ENCODE measurements at places on chromosomes 16 and 17.

DNA sequence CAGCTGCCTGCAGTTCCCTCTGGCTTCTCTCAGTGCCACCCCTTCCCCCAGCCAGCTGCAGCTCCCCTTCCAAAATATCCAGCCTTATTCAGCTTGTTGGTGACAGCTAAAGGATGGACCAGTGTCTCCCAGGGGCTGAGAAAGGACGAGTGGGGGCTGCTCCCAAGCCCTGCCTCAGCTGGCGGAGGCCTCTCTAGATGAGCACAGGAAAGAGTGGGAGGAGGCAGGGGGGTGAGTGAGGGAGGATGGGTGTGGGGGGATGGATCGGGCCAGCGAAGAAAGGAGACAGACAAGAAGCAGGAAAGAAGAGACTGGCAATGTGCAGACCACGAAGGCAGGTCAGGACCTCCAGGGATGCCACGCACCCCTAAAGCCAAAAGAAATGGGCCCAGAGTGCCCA lies 17.5 kb downstream of the PIPOX start:
- DNase-seq: no peak

DNA sequence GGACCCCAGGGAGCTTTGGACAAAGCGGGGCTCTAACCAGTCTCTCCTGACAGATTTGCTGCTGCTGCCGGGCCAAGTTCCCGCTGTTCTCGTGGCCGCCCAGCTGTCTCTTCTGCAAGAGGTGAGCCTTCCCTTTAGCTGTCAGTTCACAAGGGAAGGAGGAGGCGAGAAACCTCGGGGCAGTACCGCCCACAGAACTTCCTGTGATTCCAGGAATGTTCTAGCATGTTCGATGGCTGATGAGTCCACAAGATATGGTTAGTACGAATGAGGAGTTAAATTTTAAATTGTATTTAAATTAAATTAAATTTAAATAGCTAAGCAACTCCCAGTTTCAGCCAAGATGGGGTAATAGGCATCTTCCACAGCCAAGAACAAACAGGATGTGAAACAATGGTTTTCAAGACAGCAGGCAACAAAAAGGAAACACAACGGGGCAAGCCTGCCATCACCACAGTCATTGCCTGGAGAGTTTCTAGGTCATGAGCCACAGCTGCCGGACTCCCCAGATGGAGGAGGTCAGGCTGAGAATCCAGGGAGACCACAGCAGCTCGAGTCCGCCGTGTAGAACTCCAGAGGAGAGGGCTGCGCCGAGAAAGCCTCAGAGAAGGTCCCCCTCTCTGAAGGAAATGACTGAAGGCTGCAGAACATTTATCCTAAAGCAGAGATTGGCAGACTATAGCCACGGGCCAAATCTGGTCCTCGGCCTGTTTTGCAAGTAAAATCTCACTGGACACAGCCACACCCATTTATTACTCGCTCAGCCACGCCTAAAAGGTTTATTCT lies 9.5 kb upstream of the TCF25 start:
- DNase-seq: no peak

DNA sequence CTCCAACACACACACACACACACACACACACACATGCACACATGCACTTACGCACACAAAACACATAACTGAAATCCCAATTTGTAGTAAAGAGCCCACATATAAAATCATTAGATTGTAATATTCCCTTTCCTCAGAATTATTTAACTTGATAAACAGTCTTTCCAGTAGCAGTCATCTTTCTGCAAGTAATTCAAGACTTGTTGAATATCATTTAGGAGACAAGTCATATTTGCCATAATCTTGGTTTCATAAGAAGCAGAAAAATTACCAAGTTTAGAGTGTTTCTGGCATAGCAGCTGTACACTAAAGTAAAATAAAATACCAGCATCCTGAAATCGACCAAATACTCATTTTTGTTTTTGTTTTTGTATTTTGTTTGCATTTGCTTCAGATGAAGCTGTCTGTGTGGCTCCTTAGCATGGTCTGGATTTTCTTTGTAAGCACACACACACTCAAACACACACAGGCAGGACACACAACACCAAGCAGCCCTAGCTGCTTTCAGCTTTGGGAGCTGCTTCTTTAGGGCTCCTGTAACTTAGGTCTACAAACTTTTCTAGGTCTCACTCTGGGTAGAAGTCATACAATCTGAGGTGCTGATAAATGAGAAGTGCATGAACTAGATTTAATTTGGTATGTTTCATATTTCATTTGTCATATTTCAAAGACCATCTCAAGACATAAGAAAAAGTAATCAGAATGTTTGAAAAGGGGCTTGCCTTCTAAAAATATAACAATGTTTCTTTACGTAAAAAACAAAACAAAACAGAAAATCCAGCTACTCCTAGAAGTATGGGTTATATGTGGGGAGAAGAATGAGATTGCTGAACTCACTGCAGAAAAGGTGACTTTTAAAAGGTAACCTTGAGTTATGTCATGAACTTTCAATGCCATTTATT lies 3.0 kb downstream of the SALL1 start:
- no peak for DNase-seq

DNA sequence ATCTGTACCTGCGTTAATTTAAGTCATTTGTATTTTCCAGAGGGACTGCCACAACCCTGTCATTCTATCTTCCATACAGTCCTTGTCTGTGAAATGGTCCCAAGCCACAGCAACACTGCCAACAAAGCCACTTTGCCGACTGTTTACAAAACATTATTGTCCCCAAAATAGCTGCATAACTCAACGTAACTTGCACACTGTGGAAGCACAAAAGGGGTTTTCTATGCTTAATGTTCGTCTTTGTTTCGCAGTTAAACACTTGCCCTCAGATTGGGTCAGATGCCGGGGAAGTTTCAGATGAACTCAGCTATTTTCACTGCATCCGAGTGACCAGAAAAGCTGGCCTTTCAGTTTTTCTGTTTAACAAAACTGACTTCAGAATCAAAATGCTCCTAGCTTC lies 4.6 kb downstream of the SEC14L5 start:
- DNase-seq: no peak

DNA sequence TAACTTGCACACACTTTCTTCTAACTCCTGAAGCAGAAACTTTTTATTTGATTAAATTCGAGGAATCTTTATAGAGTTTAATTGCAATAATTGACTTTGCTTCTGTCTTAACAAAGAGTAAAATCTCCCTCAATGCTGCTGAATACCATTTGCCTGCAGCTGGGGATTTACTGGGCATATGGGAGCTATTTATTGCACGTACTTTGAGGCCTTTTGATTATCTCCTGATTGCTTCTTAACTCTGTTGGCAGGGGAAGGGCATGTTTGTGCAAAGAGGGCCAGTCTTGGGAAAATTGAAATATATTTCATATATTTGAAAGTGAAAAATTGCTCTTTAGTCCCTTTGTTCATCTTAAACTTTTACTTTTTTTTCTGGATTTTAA lies 156.8 kb upstream of the CHMP6 start:
- no peak for DNase-seq

GRCh38 chr16:86854626-86855294 lies 276.4 kb downstream of the FOXL1 start:
- no peak for DNase-seq

GRCh38 chr17:17412326-17412725 lies 64.5 kb upstream of the MED9 start:
- DNase-seq: no peak

DNA sequence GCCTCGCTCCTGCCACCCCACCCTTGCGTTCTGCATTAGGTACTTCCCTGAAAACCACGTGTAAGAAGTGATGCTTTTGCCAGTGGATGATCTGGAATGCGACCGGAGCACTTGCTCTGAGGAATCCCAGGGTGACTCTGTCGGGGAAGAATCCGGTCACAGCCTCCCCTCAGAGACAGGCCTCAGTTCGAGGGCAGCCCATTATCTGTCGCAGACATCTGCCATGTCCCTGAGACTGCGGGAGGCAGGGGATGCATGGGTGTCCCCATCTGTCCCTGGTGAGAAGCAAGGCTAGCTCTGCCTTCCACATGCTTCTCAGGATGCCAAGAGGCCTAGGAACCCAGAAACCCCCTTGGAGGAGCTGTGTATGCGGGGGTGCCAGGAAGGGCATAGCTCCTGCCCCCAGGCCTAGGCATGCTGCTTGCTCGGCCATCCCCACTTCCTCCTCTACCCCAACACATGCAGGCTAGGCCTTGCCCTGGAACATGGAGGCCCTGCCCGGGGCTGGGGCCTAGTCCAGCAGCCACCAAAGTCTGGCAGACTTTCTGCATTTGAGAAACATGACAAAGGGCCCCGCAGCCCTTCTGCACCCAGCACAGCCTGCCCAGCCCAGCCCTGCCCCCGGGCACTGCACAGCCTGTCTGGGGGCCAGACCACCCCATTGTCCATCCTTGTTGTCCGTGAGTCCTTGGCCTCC lies 20.5 kb downstream of the MNT start:
- DNase-seq: no peak

GRCh38 chr17:62588109-62588508 lies 39.4 kb upstream of the MRC2 start:
- no peak for DNase-seq

DNA sequence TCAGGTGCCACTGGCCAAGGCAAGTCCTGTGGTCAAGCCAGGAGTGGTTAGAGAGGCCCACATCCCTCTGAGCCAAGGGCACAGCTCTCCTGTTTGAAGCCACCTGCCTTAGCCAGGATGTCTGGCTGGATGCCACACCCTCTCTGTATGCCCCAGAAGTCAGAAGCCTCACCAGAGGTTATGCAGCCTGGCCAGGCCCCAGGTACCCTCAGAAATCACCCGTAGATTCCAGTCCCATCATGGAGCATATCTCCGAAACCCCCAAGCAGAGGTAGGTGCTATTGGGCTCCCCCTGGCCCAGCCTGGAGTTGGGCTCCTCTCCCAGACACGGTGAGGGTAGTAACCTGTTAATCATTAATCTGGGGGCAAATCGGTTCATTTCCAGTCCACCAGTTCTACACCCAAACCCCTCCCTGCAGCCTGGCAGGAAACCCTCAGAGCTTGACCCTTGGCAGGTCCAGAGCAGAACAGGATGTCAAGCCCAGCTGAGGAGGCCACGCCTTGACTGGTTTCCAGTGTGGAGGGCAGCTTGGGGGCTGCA lies 60.6 kb upstream of the TMEM97 start:
- no peak for DNase-seq

DNA sequence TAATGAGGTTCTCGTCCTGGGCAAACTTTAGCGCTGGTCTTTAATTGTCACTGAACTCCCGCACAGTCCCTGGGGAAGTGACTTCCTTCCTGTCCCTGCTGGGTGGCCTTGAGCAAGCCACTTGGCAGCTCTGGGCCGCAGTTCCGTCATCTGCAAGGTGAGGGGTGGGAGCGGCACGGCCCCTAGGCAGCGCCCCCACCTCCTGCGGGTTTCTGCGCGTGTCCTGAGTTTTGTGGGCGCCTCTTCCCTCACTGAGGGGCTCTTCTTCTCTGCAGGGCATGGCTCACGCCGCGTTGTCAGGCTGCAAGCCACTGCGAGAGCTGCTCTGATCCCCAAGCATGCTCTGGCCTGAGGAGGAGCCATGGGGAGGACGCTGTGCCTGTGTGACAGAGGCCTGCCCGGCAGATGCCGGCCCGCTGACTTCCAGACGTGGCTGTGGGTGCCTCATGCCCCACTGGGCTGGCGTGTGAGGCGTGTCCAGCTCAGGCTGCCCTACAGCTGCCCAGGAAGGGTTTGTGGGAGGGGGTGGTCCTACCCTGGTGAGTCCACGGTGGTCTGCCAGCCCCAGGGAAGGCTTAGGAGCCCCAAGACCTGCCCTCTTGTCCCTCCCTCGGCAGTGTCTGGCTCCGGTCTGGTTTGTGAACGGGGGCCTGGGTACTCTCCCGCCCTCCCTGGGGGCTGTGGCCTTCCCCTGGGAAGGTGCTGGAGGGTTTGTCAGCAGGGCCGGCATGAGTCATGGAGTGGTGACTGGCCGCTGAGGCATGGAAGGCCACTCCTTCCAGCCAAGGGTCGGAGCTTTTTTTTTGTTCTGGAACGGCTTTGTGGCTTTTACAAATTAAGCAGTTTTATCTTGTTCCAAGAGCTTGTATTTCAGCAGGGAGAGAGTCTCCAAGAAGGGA lies 182.0 kb downstream of the SEC14L1 start:
- no peak for DNase-seq

- no peak for DNase-seq
These were observed 101.3 kb downstream of the ZFHX3 start for GRCh38 chr16:72946474-72947194.

DNA sequence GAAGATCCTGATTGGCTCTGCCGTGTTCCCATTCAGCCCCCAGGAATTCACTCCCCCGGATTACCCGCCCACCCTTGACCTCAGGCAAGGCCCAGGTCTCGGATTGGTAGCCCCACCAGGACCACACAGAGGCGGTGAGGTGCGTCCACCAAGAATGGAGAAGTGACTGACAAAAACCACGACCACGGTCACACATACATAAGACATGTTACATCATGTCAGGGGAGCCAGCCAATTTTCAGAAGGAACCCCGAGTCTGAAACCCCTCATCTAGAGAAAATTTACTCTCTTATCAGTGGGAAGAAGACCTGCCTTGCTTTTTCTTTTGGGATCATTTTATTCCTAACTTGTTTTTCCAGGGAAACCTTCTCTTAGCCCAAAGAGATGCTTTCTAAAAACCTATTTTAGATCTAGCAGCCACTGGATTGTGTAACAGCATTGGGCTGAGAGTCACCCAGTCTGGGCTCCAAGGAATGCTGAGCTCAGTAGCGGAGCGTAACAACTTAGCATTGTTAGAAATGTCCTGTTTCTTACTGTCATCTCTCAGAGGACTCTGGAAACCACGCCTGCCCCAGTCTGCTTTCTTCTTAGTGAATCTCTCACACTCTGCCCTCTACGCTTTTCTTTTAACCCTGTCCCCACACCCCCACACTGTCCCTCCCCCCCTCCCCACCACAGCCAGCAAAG lies 164.1 kb downstream of the CMIP start:
- DNase-seq: no peak

DNA sequence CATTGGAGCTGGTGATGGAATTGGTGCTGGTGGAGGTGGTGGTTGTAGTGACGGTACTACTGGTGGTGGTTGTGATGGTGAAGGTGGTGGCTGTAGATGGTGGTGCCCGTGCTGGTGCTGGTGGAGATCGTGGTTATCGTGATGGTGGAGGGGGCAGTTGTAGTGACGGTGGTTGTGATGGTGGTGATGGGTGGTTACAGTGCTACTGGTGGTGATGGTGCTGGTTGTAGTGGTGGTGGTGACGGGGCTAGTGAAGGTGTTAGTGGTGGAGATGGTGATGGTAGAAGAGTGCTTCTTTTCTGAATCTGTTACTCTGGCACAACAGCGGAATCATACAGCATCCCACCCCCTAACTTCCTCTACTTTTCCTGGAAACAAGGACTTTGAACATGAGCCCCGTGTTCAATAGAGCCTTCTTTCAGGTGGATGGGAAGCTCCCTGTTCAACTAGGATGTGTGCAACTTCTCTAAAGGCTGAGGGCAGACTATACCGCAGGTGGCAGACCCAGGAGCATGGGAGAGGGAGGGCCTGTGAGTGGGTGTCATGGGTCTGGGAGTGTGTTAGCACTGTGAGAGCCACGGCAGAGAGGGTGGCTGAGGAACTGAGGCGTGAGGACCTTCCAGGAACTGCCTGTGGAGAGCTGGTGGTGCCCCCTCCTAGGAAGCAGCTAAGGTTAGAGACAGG lies 8.2 kb downstream of the TBX21 start:
- no peak for DNase-seq

Data from stimulated activated CD4-positive, alpha-beta T cell treated with anti-CD3 and anti-CD28 coated beads, Interleukin-2, amount 100 ng/mL, for 48 hours (primary cell).